ENCODE measurements at places on chromosomes 5 and 9. TPM values are rescaled to one million over a fixed set of nuclear protein-coding genes. Genes with fewer than 3 reads are reported as not detected.

Gene DMRT3
- not detected for total RNA-seq

Gene GHR
- not detected for total RNA-seq

Gene FOXI1
- total RNA-seq, result not detected

Gene IFNA7
- total RNA-seq, result not detected

Gene RANBP17
- 0.34 TPM for total RNA-seq

Gene PCDHB9
- total RNA-seq, result 1.6 TPM

Gene FPGS
- 117 TPM for total RNA-seq

Gene CERCAM
- total RNA-seq, result 22.0 TPM

Gene AQP7
- not detected for total RNA-seq

Gene ZNF354C
- total RNA-seq, result 3.7 TPM

Gene PIP5KL1
- 0.51 TPM for total RNA-seq

Gene STPG3
- total RNA-seq, result not detected

Gene MEIKIN
- not detected for total RNA-seq

Gene CER1
- total RNA-seq, result not detected

Gene ARID3C
- total RNA-seq, result not detected

Gene TBC1D2
- total RNA-seq, result 7.9 TPM

Gene FGF18
- total RNA-seq, result not detected

Gene TAL2
- total RNA-seq, result not detected

Gene NR5A1
- not detected for total RNA-seq

Measured in Daoy (cell line).